Breast epithelium (tissue), 4 donors: ENCODE measurements at places on chromosomes 13 and 19.
A peak's percentile ranks its signal among the peaks of the same experiment; 100 is the strongest.

DNA sequence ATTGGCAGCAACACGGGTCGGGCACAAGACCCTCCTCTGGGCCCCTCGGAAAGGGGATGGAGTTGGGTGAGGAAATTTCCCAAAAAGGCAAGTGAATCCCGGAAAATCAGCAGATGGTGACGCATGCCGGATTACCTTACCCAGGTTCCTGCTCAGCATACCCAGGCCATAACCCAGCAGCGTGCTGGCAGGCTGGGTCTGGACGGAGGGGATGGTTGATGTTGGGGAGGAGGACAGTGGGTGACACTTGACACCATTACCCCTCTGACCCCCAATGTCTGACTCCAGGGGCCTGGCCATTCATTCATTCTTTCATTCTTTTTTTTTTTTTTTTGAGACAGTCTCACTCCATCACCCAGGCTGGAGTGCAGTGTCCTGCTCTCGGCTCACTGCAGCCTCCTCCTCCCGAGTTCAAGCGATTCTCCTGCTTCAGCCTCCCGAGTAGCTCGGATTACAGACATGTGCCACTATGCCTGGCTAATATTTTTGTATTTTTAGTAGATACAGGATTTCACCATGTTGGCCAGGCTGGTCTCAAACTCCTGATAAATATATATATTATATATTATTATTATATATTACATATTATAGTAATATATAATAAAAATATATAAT lies 799 bp downstream of the PVR start:
- DNase-seq: peak; percentile 21
- H3K4me3 ChIP-seq: peak overlapping the region; percentile 84
- no peaks in the 10 kb centered on the region for H3K27me3 ChIP-seq
- H3K27ac ChIP-seq: peak overlapping the region; percentile 78
- no peaks in the 10 kb centered on the region for H3K4me1 ChIP-seq

DNA sequence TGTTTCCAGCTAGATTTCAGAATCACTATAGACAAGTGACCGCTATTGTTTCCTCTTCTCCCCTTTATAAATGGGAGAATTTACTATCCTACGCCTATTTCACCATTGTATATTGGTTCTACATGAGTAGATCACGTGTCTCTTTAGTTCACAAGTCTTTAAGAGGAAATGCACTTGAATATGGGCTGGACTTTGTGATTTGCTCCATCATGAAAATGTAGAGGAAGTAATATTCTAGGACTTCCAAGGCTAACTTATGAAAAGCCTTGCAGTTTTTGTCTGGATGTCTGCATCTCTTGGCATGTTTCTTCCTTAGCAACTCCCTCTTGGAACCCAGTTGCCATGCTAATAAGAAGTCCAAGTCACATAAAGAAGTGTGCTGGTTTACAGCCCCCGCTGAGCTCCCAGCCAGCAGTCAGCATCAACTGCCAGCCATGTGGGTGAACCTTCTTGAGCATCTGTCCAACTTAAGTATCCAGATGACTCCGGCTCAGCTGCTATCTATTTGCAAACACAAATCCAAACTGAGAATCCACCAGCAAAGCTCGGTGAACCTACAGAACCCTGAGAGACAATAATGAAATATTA lies 4.8 kb upstream of the FBXL3 start:
- no peaks in the 10 kb centered on the region for H3K36me3 ChIP-seq
- H3K27ac ChIP-seq: no peak overlapping the region

DNA sequence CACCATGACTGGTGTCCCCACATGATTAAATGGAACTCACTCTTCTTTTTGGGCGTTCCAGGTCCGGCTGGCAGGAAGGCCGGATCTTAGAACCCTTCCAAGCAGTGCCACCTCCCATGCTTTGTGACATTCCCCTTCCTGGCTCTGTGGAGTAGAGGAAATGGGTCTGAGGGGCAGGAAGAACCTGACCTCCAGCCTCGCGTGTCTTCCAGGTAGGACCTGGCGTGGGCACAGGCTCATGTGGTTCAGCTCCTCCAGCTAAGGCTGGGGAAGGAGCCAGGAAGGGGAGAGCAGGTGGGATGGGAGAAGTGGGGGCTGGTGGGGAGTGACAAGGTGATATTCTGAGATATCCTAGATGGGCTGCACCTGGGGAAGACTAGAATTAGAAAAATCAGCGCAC lies 2.1 kb downstream of the TMEM255B start:
- DNase-seq: no peak
- no peak overlapping the region for H3K4me3 ChIP-seq
- no peaks in the 10 kb centered on the region for H3K4me1 ChIP-seq
- H3K36me3 ChIP-seq: no peaks in the 10 kb centered on the region
- peaks cover 14% of the 10 kb centered on the region for H3K27me3 ChIP-seq

- H3K4me3 ChIP-seq: peak overlapping the region; percentile 57
- no peak for DNase-seq
- H3K27me3 ChIP-seq: no peaks in the 10 kb centered on the region
- H3K27ac ChIP-seq: peak overlapping the region; percentile 97
Observed at GRCh38 chr19:1259876-1260748, 9.0 kb upstream of the CIRBP start.

GRCh38 chr13:70849222-70849621 lies 741.0 kb upstream of the KLHL1 start:
- H3K4me1 ChIP-seq: no peaks in the 10 kb centered on the region
- no peak overlapping the region for H3K27ac ChIP-seq
- H3K36me3 ChIP-seq: no peaks in the 10 kb centered on the region
- no peaks in the 10 kb centered on the region for H3K27me3 ChIP-seq

DNA sequence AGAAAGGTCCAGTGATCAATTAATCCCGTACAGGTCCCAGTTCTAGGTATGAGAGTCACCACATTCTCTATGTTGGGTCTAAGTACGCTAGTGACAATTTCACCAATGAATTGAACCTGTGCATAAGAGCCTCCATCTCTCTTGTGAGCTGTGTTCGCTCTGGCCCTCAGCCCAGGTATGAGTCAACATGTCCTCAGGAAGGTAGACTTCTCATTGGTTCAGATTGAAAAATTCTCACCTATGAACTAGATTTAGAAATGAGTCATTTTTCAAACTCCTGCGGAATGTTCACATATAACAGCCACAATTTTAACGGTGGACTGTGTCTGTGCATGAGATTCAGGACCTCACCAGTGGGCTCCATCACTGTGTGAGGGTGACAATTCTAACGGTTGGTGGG lies 12.7 kb upstream of the ZNF43 start:
- no peak overlapping the region for H3K4me3 ChIP-seq
- no peak for DNase-seq
- H3K4me1 ChIP-seq: no peaks in the 10 kb centered on the region
- no peak overlapping the region for H3K27ac ChIP-seq
- no peaks in the 10 kb centered on the region for H3K27me3 ChIP-seq

DNA sequence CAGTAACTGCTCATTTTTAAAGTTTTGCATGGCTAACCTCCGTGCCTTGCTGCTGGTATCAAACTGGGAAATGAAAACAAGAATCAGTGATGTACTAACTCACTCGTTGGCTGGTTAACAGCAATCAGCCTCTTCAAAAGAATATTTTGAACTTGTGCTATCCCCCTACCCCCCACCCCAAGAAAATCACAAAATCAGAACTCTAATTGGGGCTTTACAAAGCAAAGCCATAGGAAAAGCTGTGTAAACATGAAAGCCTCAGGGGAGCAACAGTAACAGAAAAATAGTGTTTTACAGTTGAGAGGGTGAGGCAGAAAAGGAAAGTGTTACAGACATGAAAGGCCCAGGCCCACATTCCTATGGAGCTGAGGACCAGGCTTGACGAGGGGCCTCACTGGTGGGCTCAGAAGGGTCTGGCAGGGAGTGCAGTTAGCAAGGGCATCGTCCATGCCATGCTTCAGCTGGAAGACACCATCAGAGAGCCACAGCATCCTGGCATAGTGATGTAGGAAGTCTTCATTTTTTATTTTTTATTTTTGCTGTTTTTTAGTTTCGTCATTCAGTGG lies 217.6 kb downstream of the PCCA start:
- H3K4me3 ChIP-seq: no peak overlapping the region
- H3K4me1 ChIP-seq: no peaks in the 10 kb centered on the region
- H3K36me3 ChIP-seq: no peaks in the 10 kb centered on the region
- no peak for DNase-seq
- H3K27me3 ChIP-seq: no peaks in the 10 kb centered on the region

- H3K27ac ChIP-seq: no peak overlapping the region
- no peak overlapping the region for H3K4me3 ChIP-seq
- H3K4me1 ChIP-seq: no peaks in the 10 kb centered on the region
- H3K27me3 ChIP-seq: no peaks in the 10 kb centered on the region
- H3K36me3 ChIP-seq: peaks cover 6% of the 10 kb centered on the region
Observed at GRCh38 chr19:3769494-3769893, 2.5 kb downstream of the RAX2 start.

- peaks cover 26% of the 10 kb centered on the region for H3K4me1 ChIP-seq
- no peaks in the 10 kb centered on the region for H3K36me3 ChIP-seq
- no peak for DNase-seq
- no peaks in the 10 kb centered on the region for H3K27me3 ChIP-seq
Observed at GRCh38 chr13:114065926-114066774, 66.3 kb downstream of the RASA3 start.

DNA sequence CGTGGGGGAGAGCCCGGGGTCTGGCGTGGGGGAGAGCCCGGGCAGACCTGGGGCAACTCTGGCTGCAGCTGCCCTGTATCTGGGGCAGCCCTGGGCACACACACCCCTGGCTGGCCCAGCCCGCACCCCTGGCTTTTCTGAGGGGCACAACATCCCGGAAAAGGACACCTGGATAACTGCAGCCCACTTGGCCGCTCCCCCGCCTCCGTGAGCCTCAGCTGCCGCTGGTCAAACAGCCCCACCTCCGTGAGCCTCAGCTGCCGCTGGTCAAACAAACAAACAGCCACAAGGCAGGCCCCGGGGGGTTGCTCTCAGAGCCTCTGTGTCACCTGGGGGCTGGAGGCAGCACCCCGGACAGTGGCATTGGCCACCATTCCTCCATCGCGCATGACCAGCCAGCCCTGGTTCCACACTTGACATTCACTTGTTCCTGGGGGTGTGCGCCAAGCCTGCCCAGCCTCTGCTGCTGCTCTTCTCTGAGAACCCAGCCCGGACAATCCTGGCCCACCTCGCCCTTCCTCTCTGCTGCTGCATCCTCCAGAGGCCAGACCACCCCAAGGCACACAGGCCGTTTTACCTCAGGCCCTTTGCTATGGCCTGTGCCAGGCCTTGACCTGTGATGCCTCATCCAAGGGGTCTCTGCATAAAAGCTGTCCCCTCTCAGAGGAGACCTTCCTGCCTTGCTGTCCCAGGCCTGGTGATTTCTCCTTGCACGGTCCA lies 19.9 kb downstream of the CEBPG start:
- no peak overlapping the region for H3K4me3 ChIP-seq
- H3K27ac ChIP-seq: peak overlapping the region; percentile 84
- H3K27me3 ChIP-seq: no peaks in the 10 kb centered on the region
- H3K36me3 ChIP-seq: no peaks in the 10 kb centered on the region
